ENCODE measurements at places on chromosomes 2 and 18. TPM values are rescaled to one million over a fixed set of nuclear protein-coding genes. Genes with fewer than 3 reads are reported as not detected.
A peak's percentile ranks its signal among the peaks of the same experiment; 100 is the strongest.

DNA sequence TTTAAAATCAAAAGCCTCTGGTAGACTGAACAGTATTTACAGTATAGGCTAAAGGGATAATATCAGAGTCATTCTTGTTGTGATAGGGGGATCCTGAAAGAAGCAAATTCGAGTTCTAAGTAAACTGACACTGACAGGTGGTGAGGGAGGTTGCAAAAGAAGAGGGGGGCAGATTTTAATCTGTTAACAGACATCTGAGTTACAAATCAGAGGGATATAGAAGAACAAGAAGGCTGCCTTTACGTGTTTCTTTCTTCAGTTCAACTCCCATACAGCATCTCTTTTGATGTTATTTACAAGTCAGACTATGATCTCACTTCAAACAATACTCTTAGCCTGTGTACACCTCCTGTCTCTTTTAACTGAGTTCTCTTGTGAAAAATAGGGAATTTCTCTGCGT, 16.3 kb upstream of the ITGA4 start:
- no peak for DNase-seq

DNA sequence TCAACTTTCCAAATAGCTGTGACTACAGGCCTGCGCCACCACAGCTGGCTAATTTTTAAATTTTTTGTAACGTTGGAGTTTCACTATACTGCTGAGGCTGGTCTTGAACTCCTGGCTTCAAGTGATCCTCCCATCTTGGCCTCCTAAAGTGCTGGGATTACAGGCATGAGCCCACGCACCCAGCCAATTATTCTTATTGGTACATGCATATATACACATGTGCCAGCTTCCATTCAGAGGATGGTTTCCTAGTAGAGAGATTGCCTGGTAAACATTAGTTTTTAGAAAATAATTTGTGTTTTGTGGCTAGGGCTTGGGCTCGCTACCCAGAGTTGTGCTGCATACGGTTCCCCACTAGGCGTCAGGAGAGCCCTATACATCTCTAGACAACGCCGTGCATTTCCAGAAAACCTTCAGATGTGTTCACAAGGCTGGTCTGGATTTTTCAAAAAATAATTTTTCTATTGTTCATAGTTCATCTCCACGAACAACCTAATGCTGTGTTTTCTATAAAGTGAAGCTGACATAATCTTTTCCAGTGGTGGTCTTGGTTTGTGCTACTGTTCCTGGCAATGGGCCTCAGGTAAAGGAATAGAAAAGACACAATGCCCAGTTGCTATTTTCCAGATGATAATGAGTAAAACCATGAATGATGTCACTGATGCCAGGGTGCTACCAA, 14.6 kb upstream of the AFG3L2 start:
- DNase-seq = no peak

DNA sequence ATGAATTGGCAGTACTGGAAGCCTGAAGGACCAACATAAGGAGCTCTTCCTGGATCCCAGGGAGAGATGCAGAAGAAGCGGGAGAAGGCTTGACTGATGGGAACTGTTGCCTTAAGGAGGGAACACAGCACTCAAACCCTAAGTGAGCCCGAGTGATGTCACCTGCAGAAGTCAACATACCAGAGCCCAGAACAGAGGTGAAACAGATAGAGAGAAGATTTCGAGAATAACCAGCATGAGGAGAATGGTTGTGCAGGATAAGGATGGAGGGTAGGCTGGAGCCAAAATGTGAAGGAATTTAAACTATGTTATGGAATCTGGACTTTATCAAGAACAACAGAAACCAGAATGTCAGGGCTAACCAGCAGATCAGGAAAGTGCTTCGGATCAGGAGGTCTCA, 463.1 kb upstream of the DDX18 start:
- DNase-seq = no peak

- no peak for DNase-seq
Observed at GRCh38 chr18:25348386-25349130, 3.4 kb downstream of the ZNF521 start.

GRCh38 chr2:142825861-142826260, 51.6 kb upstream of the KYNU start:
- no peak for DNase-seq

DNA sequence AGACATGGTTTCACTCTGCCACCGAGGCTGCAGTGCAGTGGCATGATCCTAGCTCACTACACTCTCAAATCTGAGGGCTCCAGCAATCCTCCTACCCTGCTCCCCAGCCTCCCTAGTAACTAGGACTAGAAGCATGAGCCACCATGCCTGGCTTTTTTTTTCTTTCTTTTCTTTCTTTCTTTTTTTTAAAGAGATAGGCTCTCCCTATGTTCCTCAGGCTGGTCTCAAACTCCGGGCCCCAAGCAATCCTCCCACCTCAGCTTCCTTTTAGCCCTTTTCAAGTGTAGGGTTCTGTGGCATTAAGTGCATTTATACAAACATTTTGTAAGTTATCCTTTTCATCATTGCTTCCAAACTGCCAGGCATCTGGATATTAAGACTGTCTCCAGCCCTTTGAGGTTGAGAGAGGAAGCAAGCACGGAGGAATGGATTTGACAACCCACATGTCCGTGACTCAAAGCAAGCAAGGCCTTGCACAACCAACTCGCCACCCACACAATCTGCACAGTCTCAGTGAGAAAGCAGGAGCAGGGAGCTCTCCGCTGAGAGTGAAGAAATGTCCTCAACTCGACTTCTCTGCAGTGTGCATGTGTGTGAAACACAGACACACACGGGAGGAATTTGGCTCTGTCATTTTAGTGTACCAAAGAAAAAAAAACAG, 65.6 kb downstream of the ATP8B1 start:
- DNase-seq = peak; percentile 78

DNA sequence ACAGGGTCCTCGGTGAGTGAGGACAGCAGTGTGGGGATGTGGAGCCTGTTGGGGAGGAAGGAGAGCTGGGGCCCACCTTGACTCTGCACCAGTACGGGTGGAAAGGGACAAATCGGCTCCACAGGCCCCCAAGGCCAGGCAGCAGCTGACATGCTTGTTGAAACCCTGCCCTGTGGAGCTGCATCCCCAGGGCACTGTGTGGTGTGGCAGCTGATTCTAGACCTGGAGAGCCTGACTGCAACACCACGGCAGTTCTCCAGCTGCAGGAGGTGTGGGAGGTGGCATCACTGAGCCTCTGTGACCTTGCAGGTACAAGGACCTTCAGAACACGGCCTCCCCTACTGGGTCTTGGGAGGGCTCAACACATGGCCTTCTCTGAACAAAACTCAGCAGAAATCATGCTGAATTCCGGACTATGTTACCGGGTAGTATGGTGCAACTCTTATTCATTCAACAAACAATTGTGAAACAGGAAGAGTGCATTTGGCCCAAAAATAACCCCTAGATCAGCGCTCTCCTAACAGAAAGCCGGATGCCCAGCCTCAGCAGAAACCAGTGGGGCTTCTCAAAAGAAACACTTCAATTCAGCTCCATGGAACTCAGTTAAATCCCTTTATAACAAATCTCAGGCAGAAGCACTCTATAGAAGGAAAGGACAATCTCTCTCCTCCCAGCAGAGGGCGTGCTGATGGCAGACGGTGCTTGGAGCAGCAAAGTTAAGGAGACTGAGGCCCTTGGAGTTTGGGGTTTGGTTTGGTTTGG, 104.4 kb upstream of the SALL3 start:
- no peak for DNase-seq

DNA sequence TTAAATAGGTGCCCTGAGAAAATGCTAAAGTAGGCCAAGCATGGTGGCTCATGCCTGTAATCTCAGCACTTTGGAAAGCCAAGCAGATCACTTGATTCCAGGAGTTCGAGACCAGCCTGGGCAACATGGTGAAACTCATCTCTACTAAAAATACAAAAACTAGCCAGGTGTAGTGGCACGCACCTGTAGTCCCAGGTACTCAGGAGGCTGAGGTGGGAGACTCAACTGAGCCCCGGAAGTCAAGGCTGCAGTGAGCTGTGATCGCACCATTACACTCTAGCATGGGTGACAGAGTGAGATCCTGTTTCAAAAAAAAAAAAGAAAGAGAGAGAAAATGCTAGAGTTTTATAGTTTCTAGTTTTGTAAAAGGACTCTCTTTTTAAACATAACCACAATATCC, 12.0 kb downstream of the ANKRD44 start:
- no peak for DNase-seq

DNA sequence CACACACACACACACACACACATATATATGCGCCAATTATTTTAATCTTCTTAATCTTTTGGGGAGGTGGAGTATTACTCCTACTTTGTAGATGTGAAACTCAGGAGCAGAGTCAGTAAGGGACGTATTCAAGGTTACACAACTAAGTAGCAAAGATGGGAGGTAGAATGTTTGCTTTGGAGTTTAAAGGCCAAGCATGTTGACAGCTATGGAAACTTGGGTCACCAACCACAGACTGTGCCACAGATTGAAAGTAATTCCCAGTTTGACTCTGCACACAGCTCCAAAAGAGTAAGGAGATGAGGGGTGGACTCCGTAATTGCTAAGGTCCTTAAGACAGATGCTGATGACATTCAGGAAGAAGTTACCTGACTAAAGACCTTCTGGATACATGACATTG, 124.8 kb upstream of the ITGB6 start:
- DNase-seq = no peak

DNA sequence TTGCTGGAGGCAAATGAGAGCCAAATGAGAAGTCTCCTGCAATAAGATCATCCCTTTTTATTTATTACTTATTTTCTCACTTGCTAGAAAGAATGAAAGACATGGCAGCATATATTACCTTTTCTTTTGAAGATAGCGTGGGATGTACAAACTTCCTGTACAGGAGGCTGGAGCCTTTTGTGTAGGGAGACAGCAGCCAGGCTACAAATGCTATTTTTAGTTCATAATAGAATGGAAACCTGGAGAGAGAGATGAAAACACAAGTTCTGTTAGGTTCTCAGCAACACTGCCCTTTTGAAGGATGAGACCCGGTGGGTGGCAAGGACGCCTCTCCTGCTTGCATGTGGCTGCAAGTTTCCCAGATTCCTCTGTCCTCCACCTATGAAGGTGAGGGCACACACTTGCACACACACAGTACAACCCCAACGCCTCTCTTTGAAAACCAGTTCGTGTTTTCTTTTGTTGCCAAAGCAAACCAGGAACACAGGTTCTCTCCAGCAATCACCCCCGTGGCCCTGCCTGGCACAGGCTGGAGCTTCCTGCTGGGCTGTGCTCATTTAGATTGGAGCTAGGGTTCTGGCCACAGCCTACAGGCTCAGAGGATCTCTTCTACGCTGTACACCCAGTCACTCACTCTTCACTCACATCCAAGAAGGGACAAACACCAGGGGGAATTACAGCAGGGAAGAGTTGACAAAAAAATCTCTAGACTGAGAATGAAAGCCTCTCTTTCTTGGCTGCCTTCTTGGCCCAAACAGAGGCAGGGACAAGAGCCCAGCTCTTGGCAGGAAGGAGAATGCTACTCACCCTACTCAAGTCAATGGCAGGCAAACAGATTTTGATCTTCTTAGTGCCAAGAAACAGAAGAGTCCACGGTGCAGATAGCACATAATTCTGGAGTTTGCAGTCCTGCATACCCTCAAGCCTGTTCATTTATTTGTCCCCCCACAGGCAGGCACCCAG, 55.6 kb downstream of the MRPL35 start:
- no peak for DNase-seq

DNA sequence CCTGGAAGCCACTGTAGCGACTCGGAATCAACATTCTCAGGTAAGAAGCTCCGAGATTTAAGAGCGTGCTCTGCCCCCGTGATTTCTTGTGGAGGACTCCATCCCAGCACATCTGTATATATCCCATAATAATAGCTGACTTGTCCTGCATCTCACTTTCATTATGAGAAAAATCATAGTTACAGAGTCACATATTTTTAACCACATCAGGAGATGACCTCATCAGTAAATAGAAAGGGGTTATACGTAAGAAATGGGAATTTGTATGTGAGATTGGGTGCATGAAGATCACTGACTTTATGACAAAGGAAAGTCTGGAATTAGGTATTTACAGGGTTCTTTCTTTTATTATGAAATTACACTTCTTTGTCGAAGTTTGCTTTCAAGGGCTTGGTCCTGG, 16.4 kb upstream of the TMEM18 start:
- no peak for DNase-seq

- DNase-seq = no peak
Observed at GRCh38 chr18:45009756-45010155, 329.1 kb downstream of the SETBP1 start.

DNA sequence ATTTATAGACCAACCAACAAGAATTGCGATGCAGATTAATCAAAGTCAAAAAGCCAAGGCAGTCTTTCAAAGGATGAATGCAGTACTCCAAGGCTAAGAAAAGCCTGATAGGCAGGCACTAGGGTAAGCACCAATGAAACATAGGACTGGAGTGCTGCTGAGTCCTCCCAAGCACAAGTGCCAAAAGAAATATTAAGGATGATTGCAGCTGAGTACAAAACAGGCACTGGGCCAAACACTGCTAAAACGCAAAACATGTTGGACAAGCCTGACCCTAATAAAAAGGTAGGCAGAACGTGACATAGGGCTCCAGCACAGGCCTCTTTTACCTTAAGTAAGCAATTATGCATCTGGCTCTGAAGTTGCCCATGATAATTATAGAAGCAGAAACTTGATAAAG, 160.1 kb upstream of the LRP1B start:
- no peak for DNase-seq

DNA sequence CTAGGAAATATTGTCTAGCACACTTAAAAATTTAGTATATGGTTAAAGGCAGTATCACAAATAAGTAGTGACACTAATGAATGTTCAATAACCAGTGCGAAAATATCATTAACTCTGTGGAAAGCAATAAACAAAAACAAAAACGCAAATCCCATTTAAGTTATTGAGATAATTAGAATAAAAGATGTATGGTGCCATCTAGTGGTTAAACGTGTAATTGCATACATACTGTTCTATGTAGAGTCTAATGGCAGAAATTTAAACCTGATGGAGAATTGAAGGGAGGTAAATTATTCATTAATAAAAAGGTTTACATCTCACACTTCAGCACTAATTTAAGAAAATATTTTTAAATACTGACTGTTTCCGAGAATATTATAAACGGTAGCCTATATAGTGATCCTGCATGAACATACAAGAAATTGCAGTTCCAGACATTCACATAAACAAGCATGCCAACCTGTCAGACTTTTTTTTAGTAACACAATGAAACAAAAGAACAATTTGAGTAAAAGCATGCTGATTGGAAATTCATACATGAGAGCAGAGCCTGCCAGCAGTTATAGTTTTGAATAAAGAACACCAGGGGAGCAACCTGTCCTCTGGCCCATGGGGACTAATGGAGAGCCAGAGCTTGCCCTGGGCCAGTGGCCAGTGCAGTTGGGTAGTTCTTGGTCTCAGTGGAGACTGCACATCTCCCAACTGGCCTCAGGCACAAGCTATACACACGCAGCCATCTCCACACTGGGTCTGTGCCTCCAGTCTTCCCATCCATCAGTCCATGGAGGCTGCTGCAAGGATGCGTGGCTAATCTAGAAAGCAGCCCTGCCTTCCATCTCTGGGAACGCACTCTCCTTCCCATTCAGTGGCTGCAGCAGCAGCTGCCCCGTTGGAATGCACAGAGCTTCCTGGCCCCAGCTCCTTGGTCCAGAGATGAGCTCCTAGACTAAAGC, 28.0 kb downstream of the GCG start:
- no peak for DNase-seq

GRCh38 chr2:119117891-119118882, 40.4 kb downstream of the C1QL2 start:
- DNase-seq = no peak

- DNase-seq = no peak
Observed at GRCh38 chr2:19851116-19851695, 50.6 kb downstream of the TTC32 start.

GRCh38 chr2:8102470-8102869, 579.4 kb upstream of the ID2 start:
- no peak for DNase-seq

The ALLC gene
- total RNA-seq = not detected

The POMC gene
- total RNA-seq = 7.7 TPM

The SH3YL1 gene
- total RNA-seq = 50.2 TPM

The EIF2AK3 gene
- 11.9 TPM for total RNA-seq

The HOXD8 gene
- 18.1 TPM for total RNA-seq

The ZNF407 gene
- total RNA-seq = 9.2 TPM

Measured in kidney epithelial cell (primary cell).